Cerebellar nuclear complex (tissue), 1 donor: ENCODE measurements at places on chromosomes 2 and 18.

- DNase-seq: no peak
Measured at GRCh38 chr2:45637440-45637839, 14.0 kb upstream of the PRKCE start.

- no peak for DNase-seq
Measured at GRCh38 chr2:36493306-36493705, 104.7 kb downstream of the FEZ2 start.

- DNase-seq: no peak
Measured at GRCh38 chr2:218063486-218063885, 5.6 kb upstream of the RUFY4 start.

DNA sequence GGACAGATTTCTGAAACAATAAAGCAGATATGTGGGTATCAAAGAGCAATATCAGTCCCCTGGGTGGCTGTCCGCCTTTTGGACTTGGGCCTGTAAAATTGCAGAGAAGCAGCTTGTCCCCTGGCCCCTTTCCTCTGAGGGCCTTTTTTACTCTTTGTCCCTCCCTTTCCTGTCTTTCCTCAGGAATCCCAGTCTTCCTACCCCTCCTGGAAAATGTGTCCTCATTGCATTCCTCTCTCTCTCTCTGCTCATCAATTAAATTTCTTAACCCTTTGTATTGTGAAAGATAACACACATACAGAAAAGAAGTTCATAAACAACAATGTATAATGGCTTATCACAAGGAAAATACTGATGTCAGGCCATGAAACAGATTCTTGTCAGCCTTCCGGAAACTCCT lies 3.0 kb upstream of the GRB14 start:
- DNase-seq: no peak

GRCh38 chr2:231359948-231360347 lies 35.6 kb upstream of the B3GNT7 start:
- no peak for DNase-seq

- DNase-seq: no peak
Measured at GRCh38 chr2:147559070-147559725, 285.6 kb upstream of the ACVR2A start.

DNA sequence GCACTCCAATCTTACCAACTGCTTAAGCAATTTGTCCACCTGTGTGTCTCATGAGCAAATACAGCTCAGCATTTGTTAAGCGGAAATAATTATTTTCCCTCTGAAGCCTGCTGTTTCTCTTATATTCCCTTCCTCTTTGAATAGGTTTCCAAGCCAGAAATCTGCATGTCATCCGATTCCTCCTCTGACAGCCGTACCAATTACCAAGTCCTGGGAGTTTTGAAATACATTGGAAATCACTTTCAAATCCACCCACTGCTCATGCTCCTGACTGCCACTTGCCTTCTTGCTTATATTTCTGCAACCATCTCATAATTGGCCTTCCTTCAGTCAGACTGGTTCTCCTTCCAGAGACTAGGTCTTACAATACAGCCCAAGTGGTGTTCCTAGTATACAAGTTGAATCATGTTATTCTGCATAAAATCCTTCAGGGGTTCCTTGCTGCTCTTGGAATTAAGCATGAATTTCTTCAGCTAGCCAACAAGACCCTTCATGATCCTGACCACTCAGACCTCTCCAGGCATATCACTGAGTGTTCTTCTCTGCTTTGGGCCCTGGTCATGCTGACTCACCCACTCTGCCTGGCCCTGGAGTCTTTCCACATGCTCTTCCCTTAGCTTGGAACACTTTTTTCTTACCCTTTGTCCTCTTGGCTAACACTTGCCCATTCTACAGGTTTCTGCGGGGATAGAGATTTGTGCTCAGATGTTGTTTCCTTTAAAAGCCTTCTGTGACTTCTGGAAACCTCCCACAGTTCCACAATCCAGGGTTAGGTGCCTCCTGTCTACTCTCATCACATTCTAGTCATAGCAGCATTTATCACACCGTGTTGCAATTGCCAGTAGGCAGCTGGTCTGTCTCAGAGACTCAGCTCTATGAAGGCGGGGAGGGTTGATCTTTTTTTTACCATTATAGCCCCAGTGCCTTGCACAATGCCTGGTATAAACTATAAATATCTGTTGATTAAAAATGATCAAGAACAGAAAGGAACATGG lies 157.6 kb downstream of the ARL6IP6 start:
- DNase-seq: no peak

GRCh38 chr18:36149514-36150289 lies 20.0 kb downstream of the ELP2 start:
- DNase-seq: no peak

- DNase-seq: no peak
Measured at GRCh38 chr2:96207774-96208142, 869 bp downstream of the STARD7 start.

DNA sequence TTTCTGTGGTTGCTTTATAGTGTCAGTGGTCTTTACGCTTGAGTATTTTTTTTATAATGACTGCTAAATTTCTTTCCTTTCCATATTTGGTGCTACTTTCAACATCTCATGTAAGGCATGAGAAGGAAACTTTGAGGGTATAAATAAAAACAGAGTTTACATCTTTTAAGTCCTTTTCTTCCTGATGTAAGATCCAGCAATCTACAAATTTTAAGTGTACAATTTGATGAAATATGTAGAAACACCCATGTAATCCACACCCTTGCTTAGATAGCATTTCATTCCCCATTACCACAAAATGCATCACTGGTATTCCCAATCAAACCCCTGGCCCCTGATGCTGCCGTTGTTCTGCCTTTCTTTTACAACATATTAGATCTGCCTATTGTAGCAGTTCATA lies 769.1 kb downstream of the CCDC85A start:
- no peak for DNase-seq
